Ammon's horn (tissue), 1 donor: ENCODE measurements at places on chromosomes 1 and 21.
A peak's percentile ranks its signal among the peaks of the same experiment; 100 is the strongest.

GRCh38 chr1:196361112-196361714, 247.0 kb downstream of the KCNT2 start:
- no peak for DNase-seq

DNA sequence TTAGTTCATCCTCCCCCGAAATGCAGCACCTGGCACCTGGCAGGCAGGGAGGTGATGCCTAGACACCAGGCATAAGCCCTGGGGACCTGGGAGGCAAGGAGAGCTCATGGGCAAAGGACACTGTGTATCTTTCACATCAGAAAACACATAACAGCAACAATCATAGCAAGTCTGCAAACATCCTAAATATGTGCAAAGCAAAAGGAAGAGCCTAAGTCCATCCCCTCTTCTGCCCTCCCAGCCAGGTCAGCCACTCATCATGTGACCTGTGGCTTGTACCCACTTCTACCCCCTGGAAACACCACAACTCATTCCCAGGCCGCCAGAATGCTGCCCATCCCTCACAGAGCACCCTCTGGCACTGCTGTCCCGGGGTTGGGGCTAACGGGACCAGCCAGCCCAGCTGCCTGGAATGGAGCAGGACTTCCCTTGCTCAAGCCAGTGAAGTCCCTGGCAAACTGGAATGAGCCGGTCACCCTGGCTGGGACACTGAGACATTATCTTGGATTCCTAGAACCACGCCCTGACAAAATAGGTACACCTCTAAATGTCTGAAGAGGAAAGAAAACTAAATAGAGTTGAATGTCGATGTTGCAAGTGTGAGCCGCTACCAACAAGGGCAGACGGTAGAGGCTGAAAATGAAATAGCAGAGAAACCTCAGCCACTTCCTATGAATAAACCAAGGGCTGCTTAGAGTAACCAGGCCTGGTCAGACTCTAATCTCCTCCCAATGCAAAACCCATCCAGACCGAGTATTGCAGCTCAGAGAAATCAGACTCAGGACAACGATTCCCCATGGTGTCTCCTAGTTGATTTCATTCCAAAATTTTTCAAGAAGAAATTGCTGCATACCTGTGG, 29.4 kb downstream of the TMPRSS2 start:
- no peak for DNase-seq

- no peak for DNase-seq
These were observed 38.4 kb upstream of the HEATR1 start for GRCh38 chr1:236642763-236643162.

DNA sequence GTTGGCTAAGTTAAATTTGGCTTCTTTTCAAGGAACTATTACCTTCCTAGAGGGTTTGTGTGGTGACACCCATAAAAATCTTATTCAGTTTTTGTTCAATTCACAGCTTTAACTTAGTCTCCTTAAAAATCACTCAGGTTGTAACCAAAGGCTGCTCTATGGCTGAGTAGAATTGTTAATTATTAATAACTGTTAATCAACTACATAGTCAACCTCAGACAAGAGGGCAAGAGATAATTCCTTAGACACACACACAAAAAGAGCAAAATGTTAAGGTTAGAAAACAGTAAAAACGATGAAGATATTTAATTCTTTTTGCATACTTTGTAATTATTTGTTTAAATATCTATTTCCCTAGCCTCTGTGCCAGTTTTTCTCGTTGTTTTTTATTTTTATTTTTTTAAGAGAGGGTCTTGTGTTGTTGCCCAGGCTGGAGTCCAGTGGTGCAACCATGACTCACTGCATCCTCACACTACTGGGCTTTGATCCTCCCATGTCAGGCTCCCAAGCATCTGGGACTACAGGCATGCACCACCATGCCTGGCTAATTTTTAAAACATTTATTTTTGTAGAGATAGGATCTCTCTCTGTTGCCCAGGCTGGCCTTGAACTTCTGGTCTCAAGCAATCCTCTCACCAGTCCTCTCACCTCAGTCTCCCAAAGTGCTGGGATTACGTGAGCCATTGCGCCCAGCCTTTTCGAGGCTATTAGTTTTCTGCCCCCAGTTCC, 215.2 kb downstream of the DISC1 start:
- no peak for DNase-seq

DNA sequence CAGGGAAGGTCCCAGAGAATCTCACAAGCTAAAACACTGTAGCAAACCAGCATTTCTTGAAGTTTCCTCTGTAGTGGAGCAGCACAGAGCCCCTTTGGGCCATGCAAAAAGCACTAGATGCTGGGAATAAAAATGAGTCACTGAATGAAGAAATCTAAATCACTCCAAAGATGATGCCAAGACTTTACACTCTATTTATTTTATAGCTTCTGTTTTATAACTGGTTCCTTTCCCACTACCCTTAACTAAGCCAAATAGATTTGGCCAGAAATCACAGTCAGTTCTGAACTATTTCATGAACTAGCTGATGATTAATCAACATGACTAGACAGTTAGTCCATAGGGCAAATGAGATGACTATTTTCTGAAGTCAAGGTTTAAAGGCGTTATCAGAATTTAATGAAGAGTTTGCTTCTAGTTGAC, 89.5 kb downstream of the SCMH1 start:
- no peak for DNase-seq

DNA sequence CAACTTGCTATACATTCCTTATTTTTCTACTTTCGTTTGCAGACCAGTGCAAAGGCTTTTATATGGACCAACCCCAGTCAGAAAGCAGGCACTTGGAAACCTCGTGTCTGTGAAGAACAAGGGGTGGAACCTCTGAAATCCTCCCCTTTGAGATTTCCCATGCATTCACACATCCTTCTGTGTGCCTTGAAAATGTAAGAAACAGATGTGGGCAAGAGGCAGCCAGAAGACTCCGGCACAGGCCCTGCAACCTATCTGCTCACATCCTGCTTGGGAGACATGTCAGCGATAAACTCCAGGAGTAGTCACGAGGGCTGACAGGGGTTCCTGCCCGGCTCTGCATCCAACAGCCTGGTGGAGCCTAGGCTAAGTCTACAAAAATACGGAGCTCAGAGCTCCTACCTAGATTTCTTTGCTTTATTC, 42.5 kb downstream of the ETS2 start:
- no peak for DNase-seq

DNA sequence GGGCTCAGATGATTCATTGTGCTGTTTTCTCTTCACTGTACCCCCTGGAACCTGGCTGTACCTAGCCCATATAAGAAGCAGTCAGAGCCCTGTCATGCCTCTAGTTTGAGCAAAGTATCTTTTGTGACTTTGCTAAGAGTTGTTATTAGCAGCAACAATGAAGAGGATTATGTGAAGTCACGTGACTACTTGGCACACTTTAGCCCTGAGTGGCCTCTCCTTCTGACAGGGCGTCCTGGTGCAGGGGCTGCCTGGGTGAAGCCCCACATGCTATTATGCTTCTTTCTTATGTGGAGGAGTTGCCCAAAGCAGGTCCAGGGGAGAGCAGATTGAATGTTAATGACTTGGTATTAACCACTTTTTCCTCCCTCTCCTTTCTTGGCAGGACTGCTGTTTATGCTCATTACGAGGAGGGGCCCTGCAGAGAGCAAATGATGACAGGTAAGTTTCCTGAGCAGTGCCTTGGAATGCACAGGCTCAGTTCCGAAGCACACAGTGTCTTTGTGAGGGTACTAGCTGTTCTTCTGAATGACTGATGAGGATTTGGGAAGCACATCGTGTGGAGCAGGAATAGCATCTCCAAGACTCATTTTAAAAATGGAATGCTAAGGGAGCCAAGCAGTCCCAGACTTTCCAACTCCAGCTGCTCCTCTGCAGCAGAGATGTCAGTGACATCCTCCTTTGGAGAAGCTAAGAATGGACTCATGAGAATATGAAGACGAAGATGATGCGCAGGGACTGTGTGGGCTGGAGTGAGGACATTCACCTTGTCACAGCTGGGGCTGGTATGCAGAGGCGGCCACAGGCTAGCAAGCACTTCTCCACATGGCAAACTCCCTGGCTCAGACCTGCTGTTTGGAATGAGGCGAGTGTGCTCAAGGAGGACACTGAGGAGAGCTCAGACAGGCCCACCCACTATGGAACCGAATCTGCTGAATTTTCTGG, 15.2 kb upstream of the ST3GAL3 start:
- DNase-seq: peak; percentile 52

- DNase-seq: no peak
These were observed 316.9 kb downstream of the CTH start for GRCh38 chr1:70727886-70728489.

GRCh38 chr1:238088560-238089290, 198.0 kb upstream of the ZP4 start:
- no peak for DNase-seq

DNA sequence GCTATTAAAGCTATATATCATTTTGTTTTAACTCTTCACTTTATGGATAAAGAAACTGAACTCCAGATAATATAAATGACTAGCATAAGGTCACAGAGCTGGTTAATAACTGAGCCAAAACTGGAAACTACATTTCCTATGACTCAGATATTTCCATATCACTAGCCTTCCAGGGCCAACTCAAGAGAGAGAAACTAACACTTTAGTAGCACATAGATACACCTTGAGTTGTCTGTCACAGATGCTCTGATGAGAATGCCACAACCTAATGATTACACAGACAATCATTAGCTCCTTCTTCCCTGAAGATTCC, 40.7 kb downstream of the NME7 start:
- no peak for DNase-seq
